Femur (tissue), 1 donor: ENCODE measurements at places on chromosomes 6 and 20.

DNA sequence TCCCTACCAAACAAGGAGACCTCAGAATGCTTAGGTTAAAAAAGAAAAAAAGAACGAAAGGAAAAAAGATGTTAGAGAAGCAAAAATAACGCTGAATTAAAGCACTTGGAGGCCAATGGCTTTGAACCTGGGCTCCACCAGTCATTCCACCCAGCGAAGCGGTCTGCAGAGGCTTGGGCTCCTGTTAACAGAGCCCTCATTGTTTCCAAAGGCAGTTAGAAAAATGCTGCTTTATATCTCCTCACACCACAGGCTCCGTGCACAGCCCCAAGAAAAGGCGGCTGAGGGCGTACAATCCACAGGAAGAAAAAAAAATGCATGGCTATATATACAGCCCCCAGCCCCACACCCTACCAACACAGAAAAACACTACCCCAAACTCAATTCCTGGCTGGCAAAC, 255.9 kb downstream of the FOXC1 start:
- DNase-seq, result peak; percentile 49

DNA sequence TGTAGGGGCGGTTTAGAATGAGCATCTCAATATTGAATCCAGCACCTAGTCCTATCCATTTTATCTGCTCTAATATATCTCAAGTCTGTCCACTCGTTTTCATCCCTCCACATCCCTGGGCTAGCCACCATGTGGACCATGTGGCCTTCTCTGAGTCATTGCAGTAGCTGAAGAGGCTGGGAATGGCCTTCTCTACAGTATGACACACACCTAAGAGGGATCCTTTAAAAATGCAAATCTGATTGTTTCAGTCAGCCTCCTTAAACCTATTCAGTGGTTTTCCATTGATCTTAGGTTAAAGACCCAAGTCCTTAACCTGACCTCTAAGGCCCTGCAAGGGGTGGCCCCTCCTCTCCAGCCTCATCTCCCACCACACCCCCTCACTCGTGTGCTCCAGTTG, 9.4 kb downstream of the RING1 start:
- no peak for DNase-seq

- no peak for DNase-seq
Measured at GRCh38 chr20:18506744-18507143, 996 bp upstream of the SEC23B start.

GRCh38 chr20:59139998-59140397, 23.6 kb upstream of the ZNF831 start:
- no peak for DNase-seq

GRCh38 chr6:34595332-34596184, 39.4 kb upstream of the SPDEF start:
- DNase-seq, result no peak

GRCh38 chr6:169250660-169251059, 3.0 kb downstream of the THBS2 start:
- no peak for DNase-seq

GRCh38 chr6:34333858-34334257, 58.6 kb downstream of the NUDT3 start:
- DNase-seq, result no peak

GRCh38 chr6:134247231-134247833, 70.6 kb downstream of the SGK1 start:
- no peak for DNase-seq

DNA sequence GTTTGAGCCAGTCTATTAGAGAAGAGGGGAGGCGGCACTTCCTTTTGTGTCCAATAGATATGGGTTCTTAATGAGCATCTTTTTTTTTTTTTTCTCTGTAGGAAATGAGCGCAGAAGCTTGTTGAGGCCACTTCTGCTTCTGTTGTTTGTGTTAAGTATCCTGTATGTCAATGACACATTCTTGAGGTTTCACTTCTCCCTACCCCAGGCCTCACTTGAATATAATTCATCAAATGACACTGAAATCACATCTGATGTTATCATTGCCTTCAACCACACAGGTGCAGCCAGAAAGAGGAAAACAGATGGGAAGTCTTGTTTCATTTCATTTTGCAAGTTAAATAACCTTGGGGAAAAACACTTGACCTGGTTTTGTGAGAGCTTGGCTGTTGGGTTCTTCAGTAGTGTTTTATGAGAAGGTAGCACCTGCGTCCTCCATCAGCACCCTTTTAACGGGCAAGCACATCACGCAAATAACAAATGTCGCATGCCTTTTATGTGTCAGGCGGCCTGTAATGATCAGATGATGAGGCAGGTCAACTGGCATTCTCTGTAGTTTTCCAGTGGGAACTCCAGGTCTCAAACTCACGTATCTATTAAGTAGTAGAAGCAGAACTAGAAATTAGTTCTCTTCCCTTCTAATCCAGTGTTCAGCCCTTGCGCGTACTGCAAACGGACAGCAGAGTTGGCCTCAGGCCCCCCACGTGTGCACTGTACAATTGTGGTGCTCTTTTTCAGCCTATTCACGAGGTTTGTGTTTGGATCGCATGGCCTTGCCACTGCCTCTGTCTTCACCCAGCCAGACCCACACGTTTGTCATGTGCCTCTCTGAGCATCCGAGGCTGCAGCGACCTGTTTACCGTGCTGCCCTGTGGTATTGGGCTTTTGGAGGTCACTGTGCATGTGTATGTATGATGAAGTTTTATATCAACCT, 23.5 kb downstream of the PLEKHG1 start:
- DNase-seq, result no peak

DNA sequence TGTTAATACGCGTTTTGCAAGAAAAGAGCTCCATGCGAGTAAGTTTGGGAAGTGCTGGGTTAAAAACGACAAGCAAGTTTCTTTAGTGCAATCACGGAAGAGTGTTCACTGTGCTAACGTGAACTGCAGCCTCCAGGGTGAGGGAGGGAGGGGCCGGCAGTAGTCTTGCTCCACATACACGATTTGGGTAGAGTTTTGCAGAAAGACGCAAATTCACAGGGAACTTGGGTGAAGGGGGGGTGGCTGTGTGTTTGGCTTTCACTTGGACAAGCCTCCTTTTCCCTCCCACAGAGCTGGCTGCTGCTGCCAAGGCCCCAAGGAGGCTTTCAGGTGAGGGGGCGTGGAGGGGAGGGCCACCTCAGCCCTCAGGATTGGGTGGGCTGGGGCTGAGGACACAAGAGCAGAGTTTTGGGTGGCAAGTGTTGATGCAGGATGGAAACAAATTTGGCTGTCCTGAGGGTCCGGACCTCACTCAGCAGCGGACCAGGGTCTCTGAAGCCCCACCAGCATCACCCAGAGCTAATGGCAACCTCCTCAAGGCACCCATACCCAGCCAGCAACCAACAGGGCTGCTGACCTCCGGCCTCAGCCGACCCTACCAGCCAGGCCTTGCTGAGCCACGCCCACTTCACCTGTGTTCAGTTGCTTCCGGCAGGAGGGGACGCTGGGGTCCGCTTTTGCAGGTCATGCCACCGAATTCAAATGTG, 204.5 kb downstream of the ERMARD start:
- no peak for DNase-seq

DNA sequence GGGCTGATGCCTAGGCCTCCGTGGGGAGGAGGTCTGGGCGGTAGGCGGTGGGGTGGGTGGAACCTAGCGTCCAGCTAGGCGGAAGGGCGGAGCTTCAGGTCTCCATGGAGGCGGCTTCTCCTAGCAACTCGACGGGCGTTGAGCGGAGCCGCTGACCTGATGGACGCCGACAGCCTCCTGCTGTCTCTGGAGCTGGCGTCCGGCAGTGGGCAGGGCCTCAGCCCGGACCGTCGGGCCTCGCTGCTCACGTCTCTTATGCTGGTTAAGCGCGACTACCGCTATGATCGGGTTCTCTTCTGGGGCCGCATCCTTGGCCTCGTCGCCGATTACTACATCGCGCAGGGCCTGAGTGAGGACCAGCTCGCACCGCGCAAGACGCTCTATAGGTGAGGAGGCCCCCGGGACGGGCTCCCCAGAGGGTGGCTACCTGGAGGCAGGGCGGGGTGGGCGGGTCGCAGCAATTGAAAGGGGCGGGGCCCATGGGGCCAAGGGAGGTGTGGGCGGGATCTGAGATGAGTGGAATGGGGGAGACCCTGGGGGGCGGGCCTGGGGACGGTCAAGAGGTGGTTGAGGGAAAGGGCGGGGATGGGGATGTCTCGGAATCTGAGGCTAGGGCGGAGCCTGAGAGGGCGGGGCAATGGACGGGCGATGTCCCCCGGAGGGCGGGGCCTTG, at the start of gene RSPH9:
Gene RSPH9, plus strand, starts transcription at position 97 of the 673 bp plus-strand sequence. Its CDS starts 63 bp downstream, at position 160.
- peak; percentile 87 for DNase-seq

- DNase-seq, result no peak
Measured at GRCh38 chr6:54706844-54707605, 139.5 kb upstream of the FAM83B start.
